ENCODE measurements at places on chromosomes 3 and 15.

- DNase-seq: no peak
These were observed 5.1 kb downstream of the ACAA1 start for GRCh38 chr3:38131621-38132369.

DNA sequence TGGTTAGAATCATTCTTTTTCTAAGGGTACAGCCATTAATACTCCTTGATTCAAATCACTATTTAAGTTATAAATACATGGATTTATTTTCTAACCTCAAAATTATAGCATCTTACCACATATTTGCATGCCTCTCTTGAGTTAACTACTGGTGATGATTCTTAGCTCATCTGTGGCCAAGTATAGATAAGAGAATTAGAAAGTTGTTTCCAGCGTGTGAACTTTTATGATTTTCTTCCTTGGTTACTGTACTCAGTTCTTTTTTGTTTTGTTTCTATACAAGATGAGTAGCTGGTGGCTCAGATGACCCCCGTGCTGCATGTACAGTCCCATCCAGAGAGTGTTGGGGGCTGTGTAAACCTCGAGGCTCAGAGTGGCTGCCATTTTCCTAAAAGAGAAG is 124.6 kb downstream of the IGF1R start:
- DNase-seq: no peak

GRCh38 chr3:130851277-130851676 is 42.6 kb upstream of the ATP2C1 start:
- DNase-seq: no peak

DNA sequence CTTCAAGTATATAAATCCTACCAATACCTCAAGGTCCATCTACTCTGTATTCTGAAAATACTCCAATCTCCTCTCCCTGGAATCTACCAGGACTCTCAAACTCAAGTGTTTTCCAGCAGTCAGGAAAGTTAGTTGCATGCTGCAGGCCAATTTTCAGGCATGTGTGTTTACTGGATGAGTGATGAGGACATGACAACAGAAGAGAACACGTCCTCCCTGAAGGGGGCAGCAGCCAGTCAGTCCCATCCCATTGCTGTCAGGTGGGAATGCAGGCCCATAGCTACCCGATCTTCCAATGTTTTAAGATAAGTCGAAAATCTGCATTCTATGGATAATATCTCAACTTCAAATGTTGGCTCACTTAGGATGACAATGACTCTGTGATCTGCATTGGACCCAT is 496.2 kb downstream of the FHIT start:
- DNase-seq: peak; percentile 56

- DNase-seq: no peak
These were observed 95.9 kb downstream of the FAM43A start for GRCh38 chr3:194781617-194782016.

- DNase-seq: no peak
These were observed 47.9 kb downstream of the CDCP1 start for GRCh38 chr3:45098310-45098709.

GRCh38 chr3:4413467-4413866 is 53.6 kb downstream of the SUMF1 start:
- DNase-seq: no peak

DNA sequence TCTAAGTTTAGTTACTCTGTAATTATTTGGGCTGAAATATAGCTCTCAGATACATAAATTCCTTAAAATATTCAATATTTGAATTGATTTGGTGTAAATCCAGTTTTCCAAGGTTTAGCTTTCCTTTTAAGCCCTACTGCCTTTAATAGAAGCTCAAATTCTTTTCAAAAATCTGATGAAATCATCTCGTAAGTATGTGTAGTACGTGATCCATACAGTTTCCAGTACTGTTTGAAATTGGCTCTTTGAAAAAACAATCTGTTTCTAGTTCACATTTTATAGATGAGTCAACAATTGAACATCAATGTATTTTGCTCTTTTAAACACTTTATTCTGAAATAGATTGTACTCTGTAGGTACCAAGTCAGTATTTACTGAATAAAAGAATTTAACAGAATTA is 84.2 kb downstream of the LRRC49 start:
- no peak for DNase-seq

DNA sequence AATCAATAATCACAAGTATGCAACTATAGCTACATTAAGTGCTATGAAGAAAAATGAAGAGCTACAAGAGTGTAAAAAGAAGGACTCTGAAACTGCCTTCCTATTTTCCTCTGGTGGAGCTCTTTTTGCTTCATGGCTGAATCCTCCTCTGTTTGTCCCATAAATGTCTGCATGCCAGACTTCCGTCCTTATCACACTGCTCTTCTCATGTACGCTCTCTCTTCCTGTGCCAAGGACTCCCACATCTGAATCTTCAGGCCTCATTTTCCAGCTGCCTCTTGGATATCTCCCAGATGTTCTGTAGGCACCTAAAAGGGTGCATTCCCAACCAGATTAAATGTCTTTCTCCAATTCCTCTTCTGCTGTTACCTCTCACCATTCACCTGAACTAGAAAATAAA is 123.7 kb downstream of the MECOM start:
- DNase-seq: no peak

DNA sequence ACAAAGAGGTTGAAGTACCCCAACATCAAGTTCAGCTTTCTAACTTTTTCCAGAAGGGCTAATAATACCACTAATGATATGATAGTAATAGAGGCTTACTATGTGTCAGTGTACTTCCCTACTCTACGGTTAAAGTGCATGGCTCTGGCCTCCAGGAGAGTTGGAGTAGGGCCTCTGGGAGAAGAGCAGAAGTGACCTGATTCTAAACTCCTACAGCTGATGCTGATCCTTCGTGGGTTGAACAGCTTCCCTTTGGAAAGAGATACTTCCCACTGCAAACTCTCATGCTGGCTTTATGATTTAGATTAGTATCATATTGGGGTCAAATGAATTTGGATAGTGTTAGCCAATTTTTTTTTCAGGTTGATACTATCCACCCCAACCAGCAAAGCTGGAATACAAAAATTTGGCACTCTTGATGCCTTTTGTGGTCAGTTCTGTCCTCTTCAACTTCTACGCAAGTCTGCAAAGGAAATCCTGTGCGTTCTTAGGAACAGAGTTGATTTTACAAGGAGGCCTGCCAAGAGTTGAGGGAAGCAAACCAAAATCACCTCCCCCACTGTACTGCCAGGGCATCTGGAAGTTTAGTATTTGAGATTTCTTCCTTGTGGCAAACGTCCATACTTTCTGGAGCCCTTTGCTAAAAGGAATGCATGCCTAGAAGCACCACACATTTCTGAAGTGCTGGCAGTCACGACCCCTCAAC is 17.8 kb downstream of the TMEM212 start:
- DNase-seq: no peak

DNA sequence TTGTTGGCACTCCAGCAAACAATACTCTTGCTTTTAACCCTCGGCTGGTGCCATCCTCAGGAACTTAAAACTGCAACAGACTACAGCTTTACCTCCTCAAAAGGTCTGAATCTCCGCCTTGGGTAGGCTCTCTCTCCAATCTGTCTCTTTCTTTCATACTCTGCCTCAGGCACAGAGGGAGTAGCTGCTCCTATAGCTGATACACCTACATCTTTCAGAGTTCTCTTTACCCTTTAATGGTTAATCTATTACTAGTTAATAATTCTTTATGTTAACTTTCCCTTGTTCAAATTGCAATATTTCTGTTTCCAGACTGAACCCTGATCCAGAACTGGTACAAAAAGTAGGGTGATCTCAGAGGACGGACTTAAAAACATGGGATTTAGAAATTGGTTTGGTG is 66.2 kb downstream of the MAP4 start:
- DNase-seq: no peak

All from NCI-H146 (cell line).